Epithelial cell of prostate (primary cell): ENCODE measurements at places on chromosomes 5 and 9.

- no peak for DNase-seq
Observed at GRCh38 chr5:130092991-130093390, 188.7 kb downstream of the CHSY3 start.

GRCh38 chr5:95963650-95964410 lies 2.2 kb upstream of the ELL2 start:
- DNase-seq: peak; percentile 37

GRCh38 chr9:76459694-76460635 lies 983 bp downstream of the GCNT1 start:
- DNase-seq: no peak

GRCh38 chr9:136693135-136693489 lies 5.9 kb upstream of the AGPAT2 start:
- no peak for DNase-seq

DNA sequence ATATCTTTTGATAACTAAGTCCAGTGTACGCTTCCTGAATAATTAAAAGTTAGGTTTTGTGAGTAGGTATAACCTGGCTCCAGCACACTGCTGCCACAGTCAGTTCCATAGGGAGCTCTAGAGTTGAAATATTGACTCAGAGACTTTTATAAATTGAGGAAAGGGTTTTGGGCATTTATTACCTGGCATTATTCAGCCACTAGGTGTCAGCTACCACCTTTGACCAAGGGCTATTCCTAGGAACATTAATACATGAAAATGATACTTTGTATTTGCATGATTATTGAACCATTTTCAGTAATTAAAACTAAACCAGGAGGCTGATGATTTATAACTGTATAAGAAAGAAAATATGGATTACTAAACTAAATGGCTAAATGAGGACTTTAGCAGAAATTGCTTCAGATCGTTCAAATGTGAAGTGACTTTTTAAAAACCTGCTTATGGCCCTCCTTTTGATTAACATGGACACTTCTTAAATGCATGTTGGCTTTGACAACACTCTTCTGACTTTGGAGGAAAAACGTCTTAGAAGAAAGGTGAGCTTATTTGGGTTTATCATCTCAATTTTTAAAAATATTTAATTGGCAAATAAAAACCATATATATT lies 83.0 kb downstream of the SMC2 start:
- DNase-seq: no peak

DNA sequence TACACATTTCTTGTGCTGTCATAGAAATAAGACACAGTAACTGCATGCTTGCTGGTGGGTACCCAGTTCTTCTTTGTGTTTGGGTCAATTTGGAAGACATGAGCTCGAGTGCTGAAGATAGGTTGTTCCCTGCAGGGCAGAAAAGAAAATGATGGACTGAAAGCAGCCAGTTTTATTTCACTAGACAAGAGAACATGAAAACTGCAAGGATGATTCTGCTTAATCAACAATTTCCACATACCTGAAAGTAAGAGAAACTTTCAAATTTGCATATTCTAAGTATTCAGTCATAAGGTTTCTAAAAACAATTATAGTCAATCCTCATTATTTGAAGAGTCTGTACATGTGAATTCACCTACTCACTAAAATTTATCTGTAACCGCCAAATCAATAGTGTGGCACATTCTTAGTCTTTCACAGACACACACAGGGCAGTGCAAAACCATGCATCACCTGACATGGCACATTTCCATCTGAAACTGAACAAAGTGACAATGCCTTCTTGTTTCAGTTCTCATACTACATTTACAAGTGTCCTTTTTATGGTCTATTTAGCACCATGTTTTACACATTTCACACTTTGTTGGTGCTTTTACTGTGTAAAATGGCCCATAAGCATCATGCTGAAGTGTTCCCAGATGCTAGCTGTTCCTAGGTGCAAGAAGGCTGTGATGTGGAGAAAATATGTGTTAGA lies 56.9 kb downstream of the HOMER1 start:
- no peak for DNase-seq

DNA sequence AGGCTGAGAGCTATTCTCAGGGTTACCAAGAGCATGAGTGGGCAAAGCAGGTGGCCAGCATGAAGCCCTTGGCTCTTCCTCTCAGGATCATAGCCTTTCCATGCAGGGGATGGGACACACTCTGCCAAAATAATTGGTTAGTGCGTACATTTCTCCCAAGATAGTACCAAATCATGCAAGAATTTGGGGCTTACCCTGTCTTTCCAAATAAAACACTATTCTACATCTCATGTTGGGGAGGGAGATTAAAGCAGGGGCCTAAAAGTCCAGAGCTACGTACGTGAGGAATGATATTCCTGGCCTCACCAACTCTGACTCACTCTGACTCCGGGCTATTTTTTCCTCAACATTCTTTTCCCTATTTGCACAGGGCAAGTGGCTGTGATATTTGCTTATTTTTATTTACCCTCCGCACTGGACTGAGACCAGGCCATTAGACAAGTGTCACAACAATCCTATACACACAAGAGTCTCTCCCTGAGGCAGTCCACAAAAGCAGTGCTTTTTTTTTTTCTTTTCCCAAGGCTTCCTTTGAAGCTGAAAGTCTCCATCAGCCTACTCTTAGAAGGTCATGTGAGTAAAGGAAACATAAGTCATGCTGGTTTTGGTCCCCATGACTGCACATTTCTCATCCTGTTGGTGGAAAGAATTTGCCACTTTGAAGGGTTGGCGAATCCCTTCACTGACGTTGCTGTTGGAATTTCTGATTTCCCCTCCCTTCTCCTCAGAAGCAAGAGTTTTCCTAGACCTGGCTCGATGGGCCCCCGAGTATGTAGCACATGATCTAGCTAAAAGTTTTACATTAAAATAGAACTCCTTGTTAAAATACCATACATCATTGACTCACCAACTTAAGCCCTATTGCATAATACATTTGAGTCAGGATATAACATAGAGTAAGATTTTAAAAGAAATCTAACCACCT lies 40.0 kb downstream of the TMEM252 start:
- DNase-seq: no peak

DNA sequence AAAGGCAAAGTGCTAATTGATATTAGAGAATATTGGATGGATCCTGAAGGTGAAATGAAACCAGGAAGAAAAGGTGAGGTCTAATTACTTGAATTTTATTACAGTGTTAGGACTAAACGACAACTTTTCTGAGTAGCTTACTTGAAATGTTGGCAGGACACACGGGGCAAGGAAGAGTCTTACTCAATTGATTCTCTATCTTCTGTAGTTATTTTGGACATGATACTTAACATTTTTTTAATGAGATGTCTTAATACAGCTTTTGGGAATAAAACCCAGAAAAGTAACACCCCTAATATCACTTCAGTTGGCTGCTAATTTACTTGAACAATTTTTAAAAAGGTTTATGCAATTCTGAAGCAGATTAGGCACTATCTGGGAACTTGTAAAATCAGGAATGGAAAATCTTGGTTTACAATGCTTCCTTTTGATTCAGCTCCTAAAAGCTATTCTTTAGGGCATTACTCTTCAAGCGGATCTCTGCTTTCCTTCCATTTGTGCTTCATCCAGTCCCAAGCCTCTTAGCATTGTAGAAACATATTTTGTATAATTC lies 13.7 kb downstream of the SUB1 start:
- DNase-seq: no peak

- DNase-seq: no peak
Observed at GRCh38 chr5:179253730-179254129, 91.5 kb downstream of the ADAMTS2 start.

DNA sequence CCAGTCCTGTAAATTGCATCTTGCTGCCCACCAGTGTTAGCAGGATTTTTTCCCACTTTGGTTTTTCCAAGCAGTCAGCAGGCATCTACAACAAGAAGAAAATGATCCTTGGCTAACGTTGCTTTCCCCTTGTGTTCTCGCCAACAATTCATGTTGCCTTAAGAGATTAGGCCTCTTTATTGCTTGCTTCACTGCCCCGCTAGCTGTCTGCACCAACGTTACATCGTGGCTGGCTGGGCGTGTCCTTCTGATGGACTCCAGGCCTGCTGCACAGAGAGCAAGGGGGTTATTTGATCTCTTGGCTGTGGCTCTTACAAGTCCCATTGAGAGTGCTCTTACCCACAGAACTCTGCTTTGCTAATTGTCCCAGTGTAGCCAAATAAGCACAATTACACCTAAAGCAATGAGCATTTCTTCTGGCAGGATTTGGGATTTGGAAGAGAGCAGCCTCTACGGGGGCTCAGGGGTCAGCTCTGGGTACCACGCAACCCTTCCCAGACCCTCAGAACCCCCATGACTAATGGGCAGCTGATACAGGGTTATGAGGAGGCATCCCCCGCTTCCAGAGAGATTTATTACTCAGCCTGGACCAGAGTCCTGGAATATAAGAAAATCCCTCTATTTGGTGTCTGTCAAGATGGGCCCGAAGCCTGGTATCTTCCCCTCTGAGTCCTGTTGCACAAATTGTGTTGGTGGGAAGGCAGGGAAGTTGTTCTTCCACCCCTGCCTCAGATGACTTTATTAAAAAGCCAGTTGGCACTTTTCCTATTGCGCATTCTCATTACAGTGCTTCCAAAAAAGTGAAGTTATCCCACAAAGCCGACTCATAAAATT lies 17.6 kb downstream of the DCANP1 start:
- DNase-seq: no peak

GRCh38 chr5:144328980-144329379 lies 158.3 kb downstream of the KCTD16 start:
- no peak for DNase-seq

GRCh38 chr9:111231801-111232580 lies 98.0 kb downstream of the OR2K2 start:
- DNase-seq: no peak

GRCh38 chr5:69084903-69085302 lies 8.9 kb upstream of the SLC30A5 start:
- DNase-seq: no peak

GRCh38 chr5:42620579-42621216 lies 135.9 kb upstream of the CCDC152 start:
- no peak for DNase-seq

GRCh38 chr5:22678886-22679285 lies 174.3 kb downstream of the CDH12 start:
- peak; percentile 2 for DNase-seq

DNA sequence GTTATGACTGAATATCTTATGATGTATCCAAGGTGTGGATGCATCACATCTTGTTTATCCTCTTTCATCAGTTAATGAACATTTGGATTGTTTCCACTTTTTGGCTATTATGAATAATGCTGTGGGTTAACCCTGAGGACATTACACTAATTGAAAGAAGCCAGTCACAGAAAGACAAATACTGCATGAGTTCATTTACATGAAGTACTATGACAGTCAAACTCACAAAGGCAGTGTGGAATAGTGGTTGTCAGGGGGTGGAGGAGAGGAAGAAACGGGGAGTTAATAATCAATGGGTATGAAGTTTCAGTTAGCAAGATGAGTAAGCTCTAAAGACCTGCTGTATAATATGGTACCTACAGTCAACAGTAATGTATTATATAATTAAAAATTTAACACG lies 409.4 kb upstream of the CTNND2 start:
- no peak for DNase-seq

- no peak for DNase-seq
Observed at GRCh38 chr5:43037636-43038495, 2.3 kb downstream of the ANXA2R start.

- DNase-seq: no peak
Observed at GRCh38 chr9:36346569-36346968, 53.5 kb downstream of the RNF38 start.

DNA sequence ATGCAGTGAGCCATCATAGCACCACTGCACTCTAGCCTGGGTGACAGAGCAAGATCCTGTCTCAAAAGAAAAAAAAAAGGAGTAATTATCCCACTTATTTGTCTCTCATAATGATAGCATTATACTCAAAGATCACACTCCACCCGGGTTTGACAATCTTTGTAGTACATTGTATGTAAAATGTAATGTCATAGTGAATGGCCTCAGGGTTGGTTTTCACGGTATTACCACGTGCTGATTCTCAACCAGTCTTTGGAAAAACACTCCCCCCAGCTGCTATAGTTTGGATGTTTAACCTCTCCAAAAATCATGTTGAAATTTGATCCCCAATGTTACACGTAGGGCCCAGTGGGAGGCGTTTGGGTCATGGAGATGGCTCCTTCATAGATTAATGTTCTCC lies 402.4 kb upstream of the GRAMD2B start:
- DNase-seq: no peak

DNA sequence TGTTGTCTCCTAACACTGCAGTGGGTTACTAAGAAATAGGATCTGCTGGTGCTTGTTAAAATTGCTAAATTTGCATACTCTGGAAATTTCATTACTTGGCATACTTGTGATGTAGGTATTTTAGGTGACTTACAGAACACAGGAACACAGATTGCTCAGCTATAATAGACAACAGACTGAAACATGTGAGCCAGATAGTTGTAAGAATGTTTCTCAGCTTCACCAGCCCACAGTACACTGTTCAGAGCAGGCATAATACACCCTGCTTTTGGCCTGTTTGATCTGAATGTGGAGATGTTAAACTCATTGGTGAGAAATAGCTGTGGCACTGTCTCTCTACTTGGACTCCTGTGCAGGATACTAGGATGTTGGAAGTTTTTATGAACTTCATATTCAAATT lies 275.7 kb downstream of the CSNK1G3 start:
- DNase-seq: no peak

DNA sequence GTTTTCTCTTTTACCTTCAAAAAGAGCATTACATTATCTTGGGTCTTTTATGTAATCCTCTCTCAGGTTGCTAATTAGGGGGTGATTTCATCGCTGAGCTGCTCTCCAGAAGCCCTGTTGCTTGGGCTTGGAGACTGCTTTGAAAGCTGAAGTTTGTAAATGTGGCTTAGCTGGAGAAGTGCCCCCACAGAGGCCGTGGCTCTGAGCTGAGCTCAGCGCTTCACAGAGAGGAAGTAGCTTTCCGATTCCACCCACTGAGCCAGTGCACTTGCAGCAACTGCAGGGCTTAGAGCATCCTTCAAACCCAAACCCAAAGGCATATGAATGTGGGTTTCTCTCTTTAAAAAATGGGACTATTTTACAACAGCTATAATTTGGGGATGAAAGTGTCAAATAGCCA lies 13.7 kb upstream of the NXNL2 start:
- DNase-seq: no peak

GRCh38 chr5:148991566-148991965 lies 71.3 kb downstream of the SH3TC2 start:
- peak; percentile 75 for DNase-seq

- no peak for DNase-seq
Observed at GRCh38 chr5:16880547-16880946, 55.5 kb downstream of the MYO10 start.

GRCh38 chr5:935510-936084 lies 42.9 kb downstream of the TRIP13 start:
- DNase-seq: no peak

- no peak for DNase-seq
Observed at GRCh38 chr5:140267201-140267540, 35.7 kb downstream of the PFDN1 start.

GRCh38 chr9:1604942-1605560 lies 410.1 kb upstream of the SMARCA2 start:
- DNase-seq: no peak

GRCh38 chr9:126953041-126953809 lies 38.6 kb downstream of the RALGPS1 start:
- no peak for DNase-seq
